NCI-H82 (cell line): ENCODE measurements at places on chromosomes 6 and 20.

DNA sequence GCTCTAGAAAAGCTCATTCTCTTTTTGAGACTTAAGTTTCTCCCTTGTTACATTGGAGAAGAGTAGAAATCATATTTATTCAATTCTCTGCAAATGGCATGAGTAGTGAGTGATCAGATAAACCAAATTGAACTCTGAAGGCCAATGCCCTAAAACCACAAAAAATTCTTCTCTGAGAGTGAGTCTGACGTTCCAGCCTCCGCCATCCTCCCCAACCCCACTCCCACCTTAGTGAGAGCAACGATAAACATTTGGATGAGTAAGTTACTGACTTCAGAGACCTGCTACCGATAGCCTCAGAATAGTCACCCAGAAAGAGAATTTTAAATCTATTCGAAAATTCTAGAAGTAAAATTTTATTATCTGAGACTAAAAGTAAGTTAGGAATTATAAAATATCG is 94.6 kb downstream of the TFAP2A start:
- no peak for DNase-seq

DNA sequence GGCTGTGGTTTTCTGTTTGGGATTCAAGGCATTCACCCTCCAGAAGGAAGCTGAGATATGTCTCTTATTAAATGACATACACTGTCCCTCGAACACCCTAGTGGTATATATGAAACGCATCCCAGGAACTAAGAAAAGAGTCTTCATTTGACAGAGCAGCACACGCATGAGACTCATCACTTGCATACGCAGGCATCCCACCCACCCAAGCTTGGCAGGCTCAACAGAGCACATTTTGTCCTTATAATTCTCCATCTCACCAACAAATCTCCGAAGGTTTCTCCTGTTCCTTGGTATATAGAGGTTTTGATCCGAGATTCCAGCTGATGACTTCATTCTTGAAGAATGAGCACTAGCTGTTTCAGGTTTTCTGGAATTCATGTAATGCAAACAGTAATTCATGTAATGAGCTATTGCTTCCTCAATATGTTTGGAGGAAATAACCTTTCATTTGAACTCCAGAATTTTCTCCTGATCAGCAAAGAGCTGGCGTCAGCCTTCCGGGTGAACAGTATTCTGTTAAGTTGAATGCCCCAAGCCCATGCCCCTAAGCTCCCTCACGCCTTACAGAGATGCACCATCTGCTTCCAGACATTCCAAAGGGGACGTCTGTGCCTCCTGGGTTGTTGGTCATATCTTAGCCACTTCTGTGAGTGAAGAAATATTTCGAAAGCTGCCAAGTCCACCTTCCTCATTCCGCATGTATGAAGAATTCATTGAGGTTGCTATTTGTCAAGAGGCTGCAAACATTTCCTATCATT is 66.0 kb upstream of the CDH4 start:
- no peak for DNase-seq

GRCh38 chr20:47310729-47311128 is 45.8 kb downstream of the ZMYND8 start:
- DNase-seq = no peak

DNA sequence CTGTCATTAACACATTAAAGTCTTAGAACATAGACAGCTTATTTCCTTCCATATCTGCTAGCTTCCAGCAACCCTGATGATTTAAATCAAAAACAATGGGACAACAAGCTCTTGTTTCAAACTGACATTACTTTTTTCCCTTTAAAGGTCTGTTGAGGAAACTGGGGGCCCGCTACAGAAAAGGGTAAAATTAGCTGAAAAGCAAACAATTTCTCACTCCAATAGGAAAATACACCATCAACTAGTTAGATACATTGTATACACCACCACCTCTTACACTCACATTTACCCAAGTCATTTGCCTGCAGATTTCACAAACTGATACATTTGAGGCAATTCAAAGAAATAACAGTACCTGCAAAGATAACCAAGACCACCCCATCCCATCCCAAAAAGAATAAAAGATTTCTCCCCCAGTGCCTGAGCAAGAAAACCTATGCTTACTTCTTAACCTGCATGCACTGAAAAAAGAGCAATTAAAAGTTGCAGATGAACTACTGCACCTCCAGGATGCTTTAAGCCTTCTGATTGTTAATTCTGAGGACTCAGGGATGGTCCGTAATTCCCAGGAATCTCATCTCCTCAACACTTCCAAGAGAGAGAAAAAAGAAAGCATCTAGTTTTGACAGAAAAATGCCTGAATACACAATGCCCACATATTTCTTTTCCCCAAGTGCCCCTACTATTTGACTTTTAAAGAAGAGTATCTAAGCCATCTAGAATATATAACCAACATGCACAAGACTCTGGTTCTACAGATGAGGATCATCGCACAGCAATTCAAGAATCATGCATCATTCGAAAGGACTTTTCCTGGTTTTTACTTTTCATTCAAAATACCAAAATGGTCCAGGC is 5.6 kb downstream of the ZMYND8 start:
- peak; percentile 10 for DNase-seq

GRCh38 chr6:151096691-151097606 is 142.8 kb upstream of the AKAP12 start:
- DNase-seq = no peak

GRCh38 chr6:148998704-148999103 is 251.9 kb downstream of the UST start:
- DNase-seq = no peak

- DNase-seq = peak; percentile 84
Observed at GRCh38 chr6:147941143-147941542, 401.5 kb upstream of the SASH1 start.

- no peak for DNase-seq
Observed at GRCh38 chr6:8940356-8940755, 505.0 kb upstream of the SLC35B3 start.

DNA sequence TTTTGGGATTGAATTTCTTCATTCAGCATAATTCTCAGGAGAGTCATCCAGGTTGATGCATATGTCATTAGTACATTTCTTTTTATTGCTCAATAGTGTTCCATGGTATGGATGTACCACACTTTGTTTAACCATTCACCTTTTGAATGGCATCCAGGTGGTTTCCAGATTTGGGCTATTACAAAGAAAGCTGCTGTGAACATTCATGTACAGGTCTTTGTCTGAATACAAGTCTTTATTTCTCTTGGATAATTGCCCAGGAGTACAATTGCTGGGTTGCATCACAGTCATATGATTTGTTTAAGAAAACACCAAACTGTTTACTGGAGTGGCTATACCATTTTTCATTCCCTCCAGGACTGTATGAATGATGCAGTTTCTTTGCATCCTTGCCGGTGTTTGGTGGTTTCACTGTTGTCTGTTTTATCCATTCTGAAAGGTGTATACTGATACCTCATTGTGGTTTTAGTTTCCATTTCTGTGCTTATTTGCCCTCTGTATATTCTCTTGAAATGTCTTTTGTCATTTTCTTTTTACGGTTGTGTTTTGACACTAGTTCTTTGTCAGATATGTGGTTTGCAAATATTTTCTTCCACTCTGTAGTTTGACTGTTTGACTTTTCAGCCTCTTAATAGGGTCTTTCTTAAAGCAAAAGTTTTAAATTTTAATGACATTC is 8.8 kb downstream of the CDKAL1 start:
- DNase-seq = no peak

DNA sequence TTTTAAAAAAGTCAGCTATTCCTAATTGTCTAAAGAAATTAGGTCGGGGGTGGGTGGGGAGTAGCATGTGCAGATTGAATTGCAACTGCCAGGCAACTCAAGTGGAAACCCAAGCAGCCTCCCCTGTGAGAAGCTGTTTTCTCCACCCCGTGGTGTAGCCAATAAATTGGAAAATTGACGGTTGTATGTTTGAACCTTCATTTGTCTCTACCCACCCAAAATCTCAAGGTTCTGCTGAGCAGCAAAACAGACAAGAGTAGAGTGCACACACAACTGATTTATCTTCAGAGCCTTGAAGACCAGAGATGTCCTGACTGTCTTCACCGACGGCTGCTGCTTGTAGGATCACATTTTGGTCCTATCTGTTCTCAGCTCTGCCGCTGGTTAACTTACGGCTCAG is 88.5 kb downstream of the DTD1 start:
- DNase-seq = no peak

GRCh38 chr6:116352515-116353471 is 18.0 kb upstream of the DSE start:
- no peak for DNase-seq

DNA sequence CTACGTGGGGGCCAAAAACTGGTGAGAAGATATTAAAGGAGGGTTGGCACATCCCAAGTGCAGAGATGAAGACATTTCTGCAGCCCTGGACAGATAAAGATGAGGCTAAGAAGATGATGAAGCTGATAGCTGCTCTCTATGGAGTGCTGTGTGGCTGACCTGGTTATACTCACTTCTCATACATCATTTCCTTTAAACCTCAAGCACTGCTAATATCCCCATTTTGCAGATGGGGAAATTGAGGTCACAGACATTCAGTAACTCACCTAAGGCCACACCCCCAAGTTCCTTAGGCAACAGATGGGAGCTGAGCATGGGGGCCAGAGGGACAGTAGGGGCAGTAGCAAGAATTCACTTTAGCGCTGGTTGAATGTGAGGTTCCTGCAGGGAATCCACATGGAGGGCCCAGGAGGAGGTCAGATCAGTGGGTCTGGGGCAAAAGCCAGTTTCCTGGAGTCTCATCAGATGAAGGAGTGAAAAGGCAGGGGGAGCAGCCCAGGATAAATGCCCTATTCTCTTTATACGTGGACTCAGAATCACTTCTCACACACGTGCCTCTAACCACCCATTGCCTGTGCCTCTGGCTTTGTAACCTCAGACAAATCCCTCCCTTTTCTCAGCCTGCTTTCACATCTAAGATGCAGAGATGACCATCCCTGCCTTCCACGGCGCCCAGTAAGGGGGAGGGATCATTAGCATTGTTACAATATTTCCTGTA is 125.8 kb downstream of the NFATC2 start:
- DNase-seq = no peak

DNA sequence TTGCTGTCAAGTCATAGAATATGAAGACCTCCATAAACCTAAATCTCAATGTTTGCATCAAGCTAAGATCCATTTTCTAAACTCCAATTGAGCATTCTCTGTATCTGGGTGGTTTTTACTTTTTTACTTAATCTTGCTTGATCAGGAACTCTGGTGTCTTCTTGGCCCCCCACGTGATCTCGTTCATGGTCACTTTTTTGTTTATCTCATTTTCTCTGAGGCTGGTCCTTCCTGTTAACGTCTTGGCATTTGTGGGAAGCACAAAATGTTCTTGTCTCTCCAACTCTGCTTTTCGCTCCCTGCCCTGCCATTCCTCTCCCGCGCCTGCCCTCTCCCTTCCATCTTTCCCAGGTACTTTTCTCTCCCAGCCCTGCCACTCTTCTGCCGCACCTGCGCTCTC is 14.0 kb upstream of the MAPRE1 start:
- no peak for DNase-seq

GRCh38 chr6:89145091-89145955 is 532 bp upstream of the PM20D2 start:
- peak; percentile 59 for DNase-seq

- DNase-seq = peak; percentile 48
Observed at GRCh38 chr20:63036291-63036690, 29.5 kb upstream of the BHLHE23 start.

DNA sequence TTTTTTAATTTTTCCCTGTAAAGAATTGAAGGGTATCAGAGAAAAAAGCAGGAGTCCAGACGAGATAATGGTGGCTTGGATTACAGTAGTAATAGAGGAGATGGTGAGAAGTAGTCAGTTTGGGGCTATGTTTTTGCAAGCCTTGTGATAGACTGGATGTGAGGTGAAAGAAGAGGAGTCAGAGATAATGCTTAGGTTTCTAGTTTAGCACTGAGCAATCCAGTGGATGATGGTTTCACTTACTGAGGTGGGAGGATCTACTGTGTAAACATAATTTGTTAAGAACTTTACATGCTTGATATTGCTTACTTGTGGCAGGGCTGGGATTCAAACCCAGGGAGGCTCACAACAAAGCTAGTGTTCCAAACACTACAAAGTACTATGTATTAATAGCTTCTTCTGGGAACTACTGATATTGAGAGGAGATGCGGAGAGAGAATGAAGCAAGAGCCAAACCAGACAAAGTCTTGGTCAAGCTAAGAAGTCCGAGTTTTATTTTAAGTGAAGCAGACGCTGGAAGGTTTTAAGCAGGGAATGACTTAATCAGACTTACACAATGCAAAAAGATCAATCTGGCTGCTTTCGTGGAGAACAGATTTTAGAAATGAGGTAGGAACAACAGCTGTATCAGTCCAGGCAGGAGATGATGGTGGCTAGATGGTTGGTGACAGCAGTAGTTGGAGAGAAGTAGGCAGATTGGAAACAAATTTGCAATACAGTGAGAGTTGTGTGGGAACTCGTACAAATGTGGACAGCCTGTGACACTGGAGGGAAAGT is 58.0 kb downstream of the ZFAND3 start:
- DNase-seq = no peak

- no peak for DNase-seq
Observed at GRCh38 chr6:169720207-169720855, 4.0 kb downstream of the PHF10 start.
